ENCODE measurements at places on chromosomes 2 and 18.

DNA sequence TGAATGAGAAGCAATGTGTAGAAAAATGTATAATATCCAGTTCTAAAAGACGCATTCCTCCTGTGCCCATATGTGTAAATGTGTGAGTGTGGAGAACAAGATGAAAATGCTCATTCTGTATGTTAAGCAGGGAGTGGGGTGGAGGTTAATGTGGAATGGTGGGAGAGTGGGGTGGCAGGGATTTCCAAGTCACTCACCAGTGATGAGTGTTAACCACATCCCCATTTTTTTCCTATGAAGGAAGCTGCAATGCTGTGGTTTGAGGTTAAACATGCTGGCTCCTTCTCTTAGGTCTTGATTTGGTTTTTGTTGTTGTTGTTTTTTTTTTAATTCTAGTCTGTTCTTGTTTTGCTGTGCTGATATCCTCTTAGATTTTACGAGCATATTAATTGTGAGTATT is 169.4 kb downstream of the NEDD4L start:
- no peak for DNase-seq

GRCh38 chr2:193966590-193966989 is 1690.4 kb upstream of the SLC39A10 start:
- DNase-seq, result no peak

DNA sequence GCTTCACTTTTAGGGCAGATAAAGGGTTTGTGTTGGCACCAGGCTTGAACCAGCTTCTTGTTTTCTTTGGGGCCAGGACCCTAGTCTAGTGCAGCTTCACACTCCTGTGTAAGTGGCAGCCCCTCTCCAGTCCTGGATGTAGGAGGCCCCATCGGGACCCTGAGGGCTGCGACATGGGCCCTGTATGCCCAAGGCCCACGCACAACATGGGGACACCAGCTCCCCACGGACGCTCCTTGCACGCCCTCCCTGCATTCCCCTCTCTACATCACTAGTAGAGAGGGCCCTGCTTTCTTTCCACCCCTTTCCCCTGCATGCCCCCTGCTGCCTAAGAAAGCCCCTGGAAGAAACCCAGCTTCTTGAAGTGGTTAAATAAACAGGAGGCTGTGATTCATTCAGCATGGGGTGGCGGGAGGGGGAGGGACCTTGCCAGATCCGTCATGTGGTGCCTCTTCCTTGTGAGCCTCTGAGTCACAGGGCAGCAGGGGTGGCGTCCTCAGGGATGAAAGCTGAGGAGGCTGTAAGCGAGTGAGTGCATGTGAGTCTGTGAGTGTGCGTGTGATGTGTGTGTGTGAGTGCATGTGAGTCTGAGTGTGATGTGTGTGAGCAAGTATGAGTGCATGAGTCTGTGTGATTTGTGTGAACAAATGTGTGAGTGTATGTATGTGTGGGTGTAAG is 42.5 kb downstream of the COPS8 start:
- DNase-seq, result peak; percentile 14

GRCh38 chr18:35157181-35157580 is 83.7 kb upstream of the ZNF397 start:
- DNase-seq, result no peak

DNA sequence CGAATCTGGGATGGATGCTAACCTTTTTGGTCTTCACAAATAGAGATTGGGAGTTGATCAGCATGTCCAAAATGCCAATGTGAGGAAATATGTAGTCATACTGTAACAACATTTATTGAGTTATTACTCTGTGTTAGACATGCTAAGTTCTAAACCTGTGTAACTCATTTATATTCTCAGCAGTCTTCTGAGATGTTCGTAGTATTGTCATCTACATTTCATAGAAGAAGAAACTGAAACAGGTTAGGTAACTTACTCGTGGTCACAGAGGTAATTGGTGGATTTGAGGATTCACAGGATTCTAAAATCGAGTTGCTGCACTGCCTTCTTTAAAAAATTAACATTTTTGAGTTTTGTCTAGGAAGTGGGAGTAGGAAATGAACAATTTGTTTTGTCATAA is 162.1 kb downstream of the UBE2E3 start:
- no peak for DNase-seq

- no peak for DNase-seq
Measured at GRCh38 chr2:21332993-21333625, 209.3 kb downstream of the TDRD15 start.

DNA sequence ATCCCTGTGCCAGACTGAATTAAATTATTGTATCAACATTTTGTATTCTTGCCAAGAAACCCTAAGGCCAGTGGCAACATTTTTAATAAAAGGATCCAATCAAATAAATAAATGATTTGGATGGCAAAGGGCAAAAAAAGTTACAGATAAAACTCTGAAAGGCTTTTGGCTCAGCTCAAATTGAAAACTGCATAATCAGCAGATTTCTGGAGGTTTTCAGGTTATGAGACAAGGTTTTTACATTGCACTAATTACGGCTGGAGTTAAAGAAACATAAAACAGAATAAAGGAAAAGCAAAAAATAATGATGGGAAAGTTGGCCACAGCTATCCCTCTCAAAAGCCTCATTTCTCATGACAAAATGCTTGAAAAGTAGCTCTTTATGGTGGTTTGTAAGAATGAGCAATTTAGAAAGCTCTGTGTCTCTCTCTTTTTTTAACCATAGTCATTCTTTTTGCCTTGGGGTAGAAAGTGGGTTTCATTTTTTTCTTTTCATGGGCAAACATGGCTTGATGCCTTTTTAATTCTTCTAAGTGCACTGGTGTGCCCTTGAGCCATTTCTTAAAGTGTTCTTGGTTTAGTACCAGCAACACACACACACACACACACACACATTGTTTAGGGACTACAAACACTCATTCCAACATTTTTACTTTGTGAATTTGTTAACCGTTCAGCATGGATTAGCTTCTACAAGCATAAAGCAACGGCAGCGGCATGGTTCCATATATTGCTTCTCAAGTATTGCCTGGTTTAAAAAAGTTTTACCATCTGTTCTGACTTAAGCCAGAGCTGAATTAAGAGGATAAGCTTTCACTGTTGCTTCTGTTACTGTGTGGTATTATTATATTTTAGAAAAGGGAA is 747.1 kb upstream of the FSHR start:
- no peak for DNase-seq

- DNase-seq, result no peak
Measured at GRCh38 chr18:61064911-61065310, 268.3 kb upstream of the CDH20 start.

DNA sequence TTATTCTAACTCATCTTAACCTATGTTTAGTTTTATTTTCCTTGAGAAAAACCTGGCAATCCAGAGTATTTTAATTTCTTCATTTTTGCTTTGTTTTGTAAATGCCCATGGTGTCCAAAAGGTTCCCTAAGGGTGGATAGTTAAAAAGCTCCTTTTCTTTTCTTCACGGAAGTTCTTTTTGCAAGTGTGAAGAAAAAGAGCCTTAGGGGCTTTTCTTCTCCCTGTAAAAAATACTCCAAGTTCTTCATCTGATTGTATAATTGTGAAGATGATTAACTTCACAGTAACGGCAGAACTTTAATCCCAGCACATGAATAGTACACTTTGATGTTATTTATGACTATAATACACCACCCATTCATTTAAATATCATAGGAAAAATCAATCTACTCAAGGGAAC is 530.2 kb upstream of the LINC00305 start:
- no peak for DNase-seq
